Karpas-422 (cell line): ENCODE measurements at places on chromosomes 12 and 14. TPM values are rescaled to one million over a fixed set of nuclear protein-coding genes. Genes with fewer than 3 reads are reported as not detected.

DNA sequence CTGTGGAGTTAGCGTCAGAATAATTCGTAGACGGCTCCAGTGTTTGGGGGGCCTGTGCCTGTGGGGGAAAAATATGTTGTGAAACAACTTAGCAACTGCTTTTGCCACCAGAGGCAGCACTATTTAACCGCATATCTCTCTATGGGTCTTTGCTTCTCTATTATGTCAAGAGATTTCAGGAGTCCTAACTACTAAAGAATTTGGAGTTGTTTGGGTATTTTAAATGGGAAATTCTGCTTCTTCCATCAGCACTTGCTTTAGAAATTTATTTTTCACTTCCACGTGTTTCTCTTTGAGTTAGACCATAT, 594 bp upstream of the CLEC14A start:
- H3K4me3 ChIP-seq, result no peak overlapping the region
- no peaks in the 10 kb centered on the region for H3K4me1 ChIP-seq
- no peak for DNase-seq
- H3K27me3 ChIP-seq, result 0 out of 2 replicates have a peak, but pooled peaks cover 3% of the 10 kb centered on the region

- no peaks in the 10 kb centered on the region for H3K4me1 ChIP-seq
- no peak for DNase-seq
- H3K4me3 ChIP-seq, result no peak overlapping the region
- H3K36me3 ChIP-seq, result no peaks in the 10 kb centered on the region
These were observed 27.1 kb upstream of the TCL1A start for GRCh38 chr14:95741038-95741490.

DNA sequence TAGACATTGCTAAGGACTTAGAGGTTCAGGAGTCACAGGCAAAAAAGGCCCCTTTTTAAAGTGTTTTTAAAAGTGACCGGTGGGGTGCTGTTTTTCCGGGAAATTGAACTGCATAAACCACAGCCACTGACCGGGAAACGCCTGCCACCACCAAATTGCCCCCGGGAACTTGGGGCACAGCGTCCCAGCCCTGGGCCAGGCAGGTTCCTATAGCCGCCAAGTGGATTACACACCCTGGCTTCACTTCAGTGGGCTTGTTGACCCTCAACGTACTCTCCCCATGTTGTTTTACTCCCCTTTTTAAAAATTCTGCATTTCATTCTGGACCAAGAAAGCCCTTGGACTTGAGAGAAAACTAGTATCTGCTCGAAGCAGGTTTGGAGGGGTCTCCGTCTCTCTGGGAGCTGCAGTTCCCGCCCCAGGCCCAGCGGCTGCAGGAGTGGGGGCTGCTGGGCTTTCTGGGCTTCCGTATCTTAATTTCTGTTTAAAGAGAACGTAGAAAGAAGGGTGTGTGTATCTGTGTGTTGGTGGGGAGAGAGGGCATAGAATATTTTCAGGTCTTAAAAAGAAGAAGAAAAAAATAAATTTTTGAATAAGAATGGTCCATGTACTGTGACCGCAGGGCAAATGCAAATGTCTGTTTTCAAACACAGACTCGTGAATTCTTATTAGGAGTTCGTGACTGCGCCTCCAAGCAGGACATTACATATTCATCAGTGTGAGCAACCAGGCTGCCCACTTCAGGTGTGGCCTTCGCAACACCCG, 82.9 kb downstream of the PAPOLA start:
- H3K36me3 ChIP-seq, result no peaks in the 10 kb centered on the region
- peaks cover 78% of the 10 kb centered on the region for H3K4me1 ChIP-seq

GRCh38 chr12:74538491-74539258, 1.0 kb downstream of the ATXN7L3B start:
- H3K27ac ChIP-seq, result peak overlapping the region; percentile 93
- H3K4me1 ChIP-seq, result peaks cover 38% of the 10 kb centered on the region
- no peaks in the 10 kb centered on the region for H3K27me3 ChIP-seq
- peak overlapping the region; percentile 93 for H3K4me3 ChIP-seq
- peaks cover 31% of the 10 kb centered on the region for H3K36me3 ChIP-seq
- DNase-seq, result peak; percentile 64

- peaks cover 10% of the 10 kb centered on the region for H3K4me1 ChIP-seq
- H3K27me3 ChIP-seq, result no peaks in the 10 kb centered on the region
- DNase-seq, result no peak
- peaks cover 7% of the 10 kb centered on the region; the same call in 1 of the 2 replicates for H3K36me3 ChIP-seq
- no peak overlapping the region for H3K27ac ChIP-seq
These were observed 23.7 kb downstream of the SPRING1 start for GRCh38 chr12:116714175-116714574.

The RNF212B gene
- total RNA-seq, result not detected in 2 replicates
